ENCODE measurements at places on chromosomes 12 and 14.

GRCh38 chr12:49086116-49086515 is 8.5 kb downstream of the DHH start:
- peak; percentile 16 for DNase-seq

DNA sequence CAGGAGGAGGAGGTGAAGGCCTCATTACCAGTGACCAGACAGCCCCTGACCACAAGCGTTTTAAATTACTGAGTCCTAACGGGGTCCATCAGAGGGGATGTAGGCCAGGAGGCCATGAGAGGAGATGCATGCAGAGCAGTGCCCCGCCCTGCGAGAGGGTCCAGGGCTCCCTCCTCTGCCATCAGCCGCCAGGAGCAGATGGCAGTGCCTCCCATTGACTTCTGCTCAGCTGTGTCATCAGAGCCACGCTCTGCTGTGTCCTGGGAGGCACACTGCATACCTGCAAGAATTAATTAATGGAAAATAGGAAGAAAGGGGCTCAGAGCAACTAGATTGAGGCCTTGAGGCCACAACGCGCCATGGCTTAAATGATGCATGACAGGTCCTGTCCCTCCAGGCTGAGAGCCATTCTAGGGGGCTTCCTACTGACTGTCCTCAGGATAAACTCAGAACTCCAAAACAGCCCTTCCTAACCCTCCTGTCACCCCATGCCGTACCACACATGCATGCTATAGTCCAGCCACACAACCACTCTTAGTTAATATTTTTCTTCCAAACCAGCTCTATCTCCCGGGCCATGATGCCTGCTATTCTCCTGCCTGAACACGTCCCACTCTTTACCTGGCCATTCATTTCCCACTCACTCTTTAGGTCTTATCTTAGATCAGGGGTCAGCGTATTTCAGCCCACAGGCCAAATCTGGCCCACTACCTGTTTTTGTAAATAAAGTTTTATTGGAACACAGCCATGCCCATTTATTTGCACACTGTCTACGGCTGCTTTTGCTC is 235.8 kb downstream of the KSR2 start:
- no peak for DNase-seq

GRCh38 chr14:72818998-72819397 is 74.9 kb downstream of the DPF3 start:
- DNase-seq, result no peak

DNA sequence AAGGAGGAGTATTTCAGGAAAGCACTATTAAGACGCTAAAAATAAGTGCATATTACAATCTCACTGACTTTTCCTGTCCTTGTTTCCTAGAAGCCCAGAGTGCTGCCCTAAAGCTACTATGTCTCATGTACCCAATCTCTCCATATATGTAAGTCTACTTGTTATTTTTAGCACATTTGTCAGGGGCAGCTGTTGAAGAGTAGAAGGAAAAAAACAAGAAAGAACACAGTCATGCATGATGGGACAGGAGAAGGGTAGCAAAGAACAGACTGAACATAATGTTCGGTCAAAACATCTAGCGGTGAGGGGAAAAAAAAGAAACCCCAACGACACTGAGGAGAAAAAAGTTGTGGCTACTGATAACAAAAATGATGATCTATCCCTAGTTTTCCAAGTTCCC is 14.3 kb downstream of the YBX3 start:
- no peak for DNase-seq

DNA sequence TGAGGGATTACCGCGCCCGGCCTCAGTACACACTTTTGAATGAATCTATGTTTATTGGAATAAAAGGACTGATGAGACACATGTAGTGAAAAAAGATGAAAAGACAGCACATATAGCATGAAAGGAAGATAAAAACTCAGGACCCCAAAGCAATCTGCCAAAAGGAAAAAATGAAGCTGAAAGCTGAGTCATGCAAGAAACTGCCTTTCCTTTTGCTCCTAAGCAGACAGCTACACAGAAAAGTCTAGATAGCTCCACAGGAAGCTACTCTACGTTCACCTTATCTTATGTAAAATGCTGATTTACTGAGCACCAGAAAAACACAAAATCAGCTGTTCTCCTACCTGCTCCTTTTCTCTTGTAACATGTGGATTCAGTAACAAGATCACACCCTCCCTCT is 128.4 kb downstream of the NTF3 start:
- DNase-seq, result no peak

DNA sequence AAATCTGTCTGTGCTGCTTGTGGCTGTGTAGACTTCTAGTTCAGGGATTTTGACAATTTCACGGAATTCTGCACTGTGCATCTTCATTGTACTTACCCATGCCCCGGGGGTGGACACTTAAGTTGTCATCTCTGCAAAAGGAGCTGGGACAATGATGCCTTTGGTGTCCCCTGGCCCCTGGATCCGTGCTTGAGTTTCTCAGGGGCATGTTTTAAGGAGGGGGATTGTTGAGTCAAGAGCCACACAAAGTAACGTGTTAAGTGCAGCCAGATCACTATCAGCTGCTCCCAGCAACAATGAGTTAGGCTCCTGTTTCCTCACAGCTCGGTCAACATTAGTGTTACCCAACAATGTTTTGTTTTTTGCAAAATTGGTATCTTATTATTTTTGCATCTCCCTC is 305.0 kb upstream of the DIO3 start:
- DNase-seq, result no peak

DNA sequence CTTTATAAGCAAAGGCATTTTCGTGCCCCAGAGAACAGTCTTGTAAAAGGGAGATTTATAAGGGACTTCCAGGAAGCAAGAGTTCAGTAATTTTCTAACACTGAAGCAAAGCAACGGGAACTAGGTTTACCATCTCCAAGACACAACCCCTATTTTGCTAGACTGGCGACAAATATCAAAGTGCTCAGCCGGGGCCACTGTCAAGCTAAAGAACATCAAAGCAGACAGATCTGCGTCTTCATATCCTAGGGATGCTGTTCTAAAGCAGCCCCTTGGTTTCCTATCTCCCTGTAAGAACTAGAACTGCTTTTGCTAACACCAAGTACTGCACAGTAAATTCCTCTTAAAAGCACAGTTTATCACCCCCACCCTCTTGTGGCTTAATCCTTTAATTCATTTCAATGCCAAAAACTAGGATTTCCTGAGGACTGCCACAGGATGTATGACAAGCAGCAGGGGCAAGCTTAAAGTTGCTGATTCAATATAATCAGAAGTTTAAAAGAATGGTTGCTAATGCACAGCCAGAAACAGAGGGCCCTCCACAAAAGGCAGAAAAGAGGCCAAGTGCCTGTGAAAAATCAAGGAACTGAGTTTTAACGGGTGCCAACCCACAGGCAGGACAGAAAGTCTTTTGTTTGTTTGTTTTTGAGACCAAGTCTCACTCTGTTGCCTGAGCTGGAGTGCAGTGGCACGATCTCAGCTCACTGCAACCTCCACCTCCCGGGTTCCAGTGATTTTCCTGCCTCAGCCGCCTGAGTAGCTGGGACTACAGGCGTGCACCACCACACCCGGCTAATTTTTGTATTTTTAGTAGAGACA is 44.0 kb upstream of the ISM2 start:
- no peak for DNase-seq

- no peak for DNase-seq
These were observed 104.2 kb downstream of the PCNX1 start for GRCh38 chr14:71011479-71011878.

GRCh38 chr12:132286912-132287311 is 42.5 kb downstream of the GALNT9 start:
- DNase-seq, result no peak

- DNase-seq, result no peak
These were observed 250.4 kb downstream of the TMTC2 start for GRCh38 chr12:82937151-82937550.

DNA sequence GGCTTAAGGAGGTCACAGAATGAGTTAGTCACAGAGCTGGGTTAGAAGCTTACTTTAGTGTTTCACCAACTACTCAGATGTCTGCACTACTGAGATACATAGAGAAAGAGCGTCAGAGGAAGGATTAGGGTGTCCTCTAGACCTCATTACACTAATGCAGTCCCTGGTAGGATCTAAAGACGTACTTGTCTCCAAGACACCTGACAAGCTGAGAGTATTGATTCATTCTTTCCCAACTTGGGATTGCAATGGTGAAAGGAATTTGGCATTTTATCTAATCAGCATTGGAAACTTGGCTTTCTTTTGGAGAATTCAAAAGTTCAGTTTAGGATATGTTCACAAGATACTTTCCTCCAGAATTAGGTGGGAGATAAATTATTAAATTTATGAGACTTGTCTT is 402.1 kb downstream of the ZFP36L1 start:
- no peak for DNase-seq

DNA sequence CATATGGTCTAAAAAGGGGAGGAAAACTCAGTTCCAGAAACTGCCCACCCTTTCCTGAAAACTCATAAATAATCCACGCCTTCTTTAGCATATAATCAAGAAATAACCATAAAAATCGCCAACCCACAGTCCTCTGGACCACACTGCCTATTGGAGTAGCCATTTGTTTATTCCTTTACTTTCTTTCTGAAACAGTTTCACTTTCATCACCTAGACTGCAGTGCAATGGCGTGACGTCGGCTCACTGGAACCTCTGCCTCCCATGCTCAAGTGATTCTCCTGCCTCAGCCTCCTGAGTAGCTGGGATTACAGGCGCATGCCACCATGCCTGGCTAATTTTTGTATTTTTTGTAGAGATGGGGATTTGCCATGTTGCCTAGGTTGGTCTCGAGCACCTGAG is 44.2 kb downstream of the CLMN start:
- no peak for DNase-seq

GRCh38 chr14:50113381-50114035 is 2.9 kb downstream of the VCPKMT start:
- DNase-seq, result no peak

- no peak for DNase-seq
These were observed 365.2 kb downstream of the SEC23A start for GRCh38 chr14:38737686-38738407.

- DNase-seq, result no peak
These were observed 148.7 kb downstream of the DYRK2 start for GRCh38 chr12:67797185-67797741.

DNA sequence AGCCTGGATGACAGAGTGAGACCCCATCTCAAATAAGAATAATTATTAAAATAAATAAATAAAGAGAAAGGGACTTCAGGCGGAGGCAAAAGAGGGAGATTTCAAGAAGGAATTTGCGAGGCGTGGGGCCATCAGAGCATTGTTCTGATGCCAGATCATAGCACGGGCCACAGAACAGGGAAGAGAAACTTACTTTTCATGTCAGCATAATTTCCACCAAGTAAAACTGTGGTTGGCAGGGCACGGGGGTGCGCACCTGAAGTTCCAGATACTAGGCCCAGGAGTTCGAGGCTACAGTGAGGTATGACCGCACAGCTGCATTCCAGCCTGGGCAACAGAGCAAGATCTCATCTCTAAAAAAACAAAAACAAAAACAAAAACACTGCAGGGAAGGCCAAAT is 11.0 kb upstream of the PLBD1 start:
- DNase-seq, result no peak

DNA sequence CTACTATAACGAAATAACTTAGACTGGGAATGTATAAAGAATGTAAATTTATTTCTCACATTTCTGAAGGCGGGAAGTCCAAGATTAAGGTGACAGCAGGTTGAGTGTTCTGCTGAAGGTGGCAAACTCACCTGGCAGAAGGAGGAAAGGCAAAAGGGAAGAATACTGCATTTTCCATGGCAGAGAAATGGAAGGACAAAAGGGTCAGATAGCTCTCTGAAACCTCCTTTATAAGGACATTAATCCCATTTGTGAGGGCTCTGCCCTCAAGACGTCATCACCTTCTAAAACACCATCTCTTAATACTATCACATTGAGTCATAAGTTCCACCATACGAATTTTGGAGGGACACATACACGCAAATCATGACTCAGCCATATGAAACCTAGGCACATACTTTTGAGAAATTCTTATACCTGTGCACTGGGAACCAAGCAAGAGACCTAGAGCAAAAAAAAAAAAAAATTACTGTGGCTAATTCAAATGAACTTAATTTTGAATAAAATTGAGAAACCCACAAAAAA is 1669.3 kb upstream of the FLRT2 start:
- DNase-seq, result no peak

- no peak for DNase-seq
These were observed 481 bp downstream of the REC8 start for GRCh38 chr14:24172261-24172860.

GRCh38 chr14:30982533-30982932 is 42.9 kb upstream of the AP4S1 start:
- no peak for DNase-seq

DNA sequence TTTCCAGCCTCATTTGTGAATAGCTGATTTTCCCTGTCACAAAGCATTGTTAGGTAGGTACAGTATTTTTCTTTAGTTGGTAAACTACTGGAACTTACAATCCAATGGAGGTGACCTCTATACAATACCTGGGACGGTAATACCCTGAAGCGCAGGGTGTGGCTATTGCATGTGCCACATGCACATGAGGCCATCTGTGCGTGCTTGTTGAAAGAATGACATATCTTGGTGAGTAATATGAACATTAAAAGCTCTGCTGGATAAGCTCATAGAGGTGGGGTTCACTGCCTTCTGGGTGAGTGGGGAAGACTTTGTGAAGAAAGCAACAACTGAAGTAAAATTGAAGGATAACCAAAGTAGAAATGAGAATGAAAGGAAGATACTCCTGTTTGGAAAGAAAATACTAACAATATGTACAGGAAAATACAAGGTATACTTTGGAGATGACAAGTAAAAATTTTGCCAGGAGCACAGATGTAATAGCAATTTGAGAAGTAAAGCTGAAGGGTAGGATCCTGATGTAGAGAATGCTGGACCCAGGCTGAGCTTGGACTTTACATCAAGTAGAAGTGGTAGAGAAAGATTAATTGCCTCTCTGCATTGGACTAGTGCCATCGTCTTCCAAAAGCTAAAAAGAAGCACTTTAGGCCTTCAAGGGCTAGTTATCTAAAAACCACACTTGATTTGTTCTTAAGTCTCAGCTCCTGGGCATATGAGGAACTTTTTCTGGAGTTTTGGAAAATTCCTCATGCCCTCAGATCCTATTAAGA is 97.1 kb downstream of the SLC38A6 start:
- no peak for DNase-seq

DNA sequence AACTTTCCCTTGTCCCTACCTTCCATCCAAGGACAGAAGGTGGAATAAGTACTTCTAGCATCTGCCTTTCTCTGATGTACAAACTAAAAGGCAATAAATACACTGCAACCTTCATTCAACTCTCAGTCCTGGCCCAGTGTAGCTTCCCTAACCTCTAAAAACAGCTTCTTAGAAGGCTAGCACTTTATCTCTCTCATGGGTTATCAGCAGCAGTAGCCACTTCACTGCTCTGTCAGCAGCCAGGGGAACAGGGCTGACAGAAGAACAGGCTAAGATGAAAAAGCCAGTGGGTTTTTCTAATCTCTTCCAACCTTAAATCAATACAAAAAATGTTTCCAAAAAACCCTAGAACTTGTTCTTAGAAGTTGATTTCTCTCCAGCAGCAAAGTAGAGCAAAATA is 13.2 kb downstream of the BAZ2A start:
- DNase-seq, result no peak
